Cardiac fibroblast (primary cell): ENCODE measurements at places on chromosomes 3 and 15.

- peak; percentile 64 for DNase-seq
These were observed 7.1 kb downstream of the ALG3 start for GRCh38 chr3:184241447-184242296.

GRCh38 chr3:142898346-142899213 lies 9.7 kb upstream of the PCOLCE2 start:
- no peak for DNase-seq

DNA sequence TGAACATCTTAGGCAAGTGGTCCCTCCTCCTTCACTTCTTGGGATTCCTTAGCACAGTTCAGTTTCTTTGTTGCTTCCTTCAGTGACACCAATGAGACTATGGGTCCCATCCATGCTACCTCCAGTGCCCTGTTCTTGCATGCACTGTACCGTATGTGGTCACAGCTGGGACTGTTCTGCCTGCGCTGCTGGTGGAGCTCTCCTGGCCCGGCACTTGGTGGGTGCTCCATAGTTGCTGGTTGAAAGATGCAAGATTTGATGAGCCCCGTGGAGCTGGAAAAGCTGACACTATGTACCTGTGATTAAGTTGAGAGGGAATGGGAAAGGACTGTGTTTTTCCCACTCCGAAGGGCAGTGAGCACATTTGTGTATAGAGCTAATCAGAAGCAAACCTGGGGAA lies 397.8 kb downstream of the LRTM1 start:
- no peak for DNase-seq

DNA sequence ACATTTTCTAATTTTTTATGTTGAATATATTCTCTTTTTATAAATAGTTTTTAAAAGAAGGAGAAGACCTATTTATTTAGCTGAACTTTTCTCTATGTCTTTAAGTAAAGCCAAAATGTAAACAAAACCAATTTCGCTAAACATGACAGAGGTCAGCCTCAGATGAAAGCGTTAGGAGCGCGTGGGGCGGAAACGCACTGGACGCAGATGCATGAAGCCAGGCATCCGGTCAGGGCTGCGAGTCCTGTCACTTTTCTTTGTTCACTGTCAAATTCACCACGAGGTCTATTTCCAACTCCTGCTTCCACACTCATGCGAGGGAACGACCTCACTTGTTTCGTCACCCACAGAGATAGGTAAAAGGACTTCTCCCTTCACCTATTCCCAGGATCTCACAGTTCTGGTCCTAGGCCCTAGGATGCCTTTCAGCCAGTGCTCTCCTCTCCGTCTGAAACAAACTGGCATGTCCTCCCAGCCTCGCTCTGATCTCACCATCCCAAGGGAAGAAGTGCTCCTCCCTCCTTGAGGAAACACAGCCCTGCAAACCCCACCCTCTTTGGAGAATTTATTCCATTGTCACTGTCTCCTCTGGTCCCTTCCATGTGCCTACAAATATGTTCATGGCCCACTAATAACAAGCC lies 57.9 kb downstream of the ITGB5 start:
- DNase-seq: peak; percentile 50

DNA sequence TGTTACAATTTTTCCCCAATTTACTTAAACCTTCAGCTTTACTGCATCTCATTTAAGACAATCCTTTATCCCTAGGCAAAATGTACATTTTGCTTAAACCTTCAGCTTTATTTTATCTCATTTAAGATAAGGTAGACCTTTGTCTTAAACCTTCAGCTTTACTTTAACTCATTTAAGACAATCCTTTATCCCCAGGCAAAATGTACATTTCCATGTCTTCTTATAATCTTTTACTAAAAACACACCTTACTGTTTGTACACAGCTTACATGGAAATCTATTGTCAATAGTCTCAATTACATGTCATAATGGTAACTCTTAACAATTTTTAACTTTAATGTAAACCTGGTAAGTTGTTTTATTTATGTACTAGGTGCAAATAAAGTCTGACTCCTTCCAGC lies 58.7 kb upstream of the MKRN3 start:
- DNase-seq: no peak

- no peak for DNase-seq
These were observed 423.3 kb downstream of the SOX2 start for GRCh38 chr3:182135056-182135455.

DNA sequence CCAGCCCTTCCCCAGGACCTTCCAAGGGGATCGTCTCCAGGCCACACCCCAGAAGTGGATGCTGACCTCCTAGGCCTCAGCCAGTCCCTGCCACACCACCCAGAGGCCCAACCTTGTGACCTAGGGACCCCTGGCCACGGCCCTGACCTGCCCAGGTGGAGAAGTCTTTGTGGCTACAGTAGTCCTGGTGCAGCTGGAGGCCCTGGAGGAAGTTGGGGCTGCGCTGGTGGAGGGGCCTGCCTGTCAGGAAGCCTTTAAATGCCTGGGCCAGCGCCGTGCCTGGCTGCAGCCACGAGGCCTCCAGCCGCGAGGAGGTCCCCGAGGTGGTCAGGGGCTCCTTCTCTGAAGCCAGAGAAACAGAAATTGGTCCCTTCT lies 23.4 kb downstream of the PLA2G4D start:
- DNase-seq: no peak

- DNase-seq: peak; percentile 81
These were observed 54.5 kb downstream of the CPN2 start for GRCh38 chr3:194296454-194297263.

DNA sequence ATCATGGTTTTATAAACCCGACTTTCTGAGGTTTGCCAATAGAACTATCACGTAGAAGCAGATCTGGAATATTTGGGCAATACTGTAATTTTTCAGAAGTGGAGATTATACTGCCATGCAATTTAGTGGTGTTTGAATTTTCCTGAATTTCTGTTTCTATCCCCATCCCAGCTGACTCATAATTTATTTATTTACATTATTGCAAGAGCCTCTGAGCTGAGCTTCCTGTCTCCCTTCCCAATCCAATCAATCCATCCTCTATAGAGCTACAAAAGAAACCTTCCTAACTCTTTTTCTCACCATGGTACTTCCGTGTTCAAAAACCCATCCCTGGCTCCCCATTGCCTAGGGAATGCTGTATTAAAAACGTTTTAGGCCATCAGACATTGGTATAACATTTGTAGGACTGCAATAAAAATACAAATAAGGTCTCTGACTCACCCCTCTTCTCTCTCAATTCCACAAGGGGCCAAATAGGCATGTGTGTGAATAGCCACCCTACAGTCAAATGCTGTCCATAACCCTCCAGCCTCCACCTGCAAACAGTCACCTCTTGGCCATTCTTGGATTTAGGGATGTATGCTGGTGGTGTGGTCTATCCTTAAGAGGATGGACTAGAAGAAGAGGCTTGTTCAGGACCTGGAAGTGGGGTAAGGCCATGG lies 190.7 kb downstream of the CD47 start:
- no peak for DNase-seq

- DNase-seq: no peak
These were observed 1.9 kb downstream of the IVD start for GRCh38 chr15:40407330-40407990.

DNA sequence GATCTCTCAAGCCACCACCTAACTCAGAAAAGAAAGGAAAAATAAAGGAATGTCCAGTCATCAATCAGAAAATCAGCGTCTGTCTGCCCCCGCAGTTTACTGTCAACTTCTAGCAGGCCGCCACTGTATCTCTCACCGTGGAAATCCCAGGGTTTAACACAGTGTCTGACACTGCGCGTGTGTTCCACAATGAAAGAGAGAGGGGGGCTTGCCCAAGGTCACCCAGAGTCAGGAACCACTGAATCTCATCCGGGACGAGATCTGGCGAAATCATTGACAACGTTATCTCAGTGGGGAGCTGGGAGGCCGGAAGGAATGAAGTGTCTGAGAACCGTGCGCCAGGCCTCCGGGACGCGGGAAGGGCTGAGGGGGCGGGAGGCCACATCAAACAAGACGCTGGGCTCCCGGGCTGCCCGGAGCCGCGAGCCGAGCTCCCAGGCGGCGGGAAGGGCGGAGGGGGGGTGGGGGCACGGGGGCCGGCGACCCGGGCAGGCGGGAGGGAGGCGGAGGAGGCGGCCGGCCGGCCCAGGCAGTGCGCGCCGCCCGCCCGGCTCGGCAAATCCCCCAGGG lies 2.2 kb upstream of the HES1 start:
- peak; percentile 73 for DNase-seq

DNA sequence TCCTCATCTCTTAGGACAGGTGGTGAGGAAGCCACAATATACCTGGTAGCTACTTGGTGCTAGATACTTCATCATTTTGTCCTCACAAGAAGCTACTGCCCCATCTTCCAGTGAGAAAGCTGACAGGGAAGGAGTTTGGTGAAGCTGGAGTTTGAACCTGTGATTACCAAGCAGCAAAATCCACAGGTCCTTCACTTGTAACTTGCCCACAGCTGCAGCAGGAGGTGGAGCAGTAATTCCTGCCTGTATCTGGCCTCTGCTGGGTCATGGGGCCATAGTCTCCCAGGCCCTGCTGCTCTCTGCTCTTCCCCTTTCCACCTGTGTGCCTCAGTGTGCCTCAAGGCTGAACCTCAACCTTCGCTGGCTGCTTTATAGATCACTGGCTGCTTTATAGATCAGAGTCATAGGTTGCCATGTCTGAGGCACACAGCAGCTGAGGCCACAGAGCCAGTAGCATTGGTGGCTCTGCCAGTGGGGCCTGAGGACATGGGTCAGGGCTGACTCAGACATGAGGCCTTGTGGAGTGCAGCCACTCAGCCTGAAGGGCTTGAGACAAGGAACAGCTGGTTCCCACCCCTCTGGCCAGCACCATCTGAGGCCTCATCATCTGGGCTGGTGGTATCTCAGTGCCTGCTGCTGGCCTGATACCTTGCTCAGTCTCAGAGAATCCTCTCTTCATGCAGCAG lies 11.1 kb upstream of the CHRNB4 start:
- no peak for DNase-seq

GRCh38 chr15:35926007-35926380 lies 380.0 kb upstream of the DPH6 start:
- DNase-seq: peak; percentile 10

DNA sequence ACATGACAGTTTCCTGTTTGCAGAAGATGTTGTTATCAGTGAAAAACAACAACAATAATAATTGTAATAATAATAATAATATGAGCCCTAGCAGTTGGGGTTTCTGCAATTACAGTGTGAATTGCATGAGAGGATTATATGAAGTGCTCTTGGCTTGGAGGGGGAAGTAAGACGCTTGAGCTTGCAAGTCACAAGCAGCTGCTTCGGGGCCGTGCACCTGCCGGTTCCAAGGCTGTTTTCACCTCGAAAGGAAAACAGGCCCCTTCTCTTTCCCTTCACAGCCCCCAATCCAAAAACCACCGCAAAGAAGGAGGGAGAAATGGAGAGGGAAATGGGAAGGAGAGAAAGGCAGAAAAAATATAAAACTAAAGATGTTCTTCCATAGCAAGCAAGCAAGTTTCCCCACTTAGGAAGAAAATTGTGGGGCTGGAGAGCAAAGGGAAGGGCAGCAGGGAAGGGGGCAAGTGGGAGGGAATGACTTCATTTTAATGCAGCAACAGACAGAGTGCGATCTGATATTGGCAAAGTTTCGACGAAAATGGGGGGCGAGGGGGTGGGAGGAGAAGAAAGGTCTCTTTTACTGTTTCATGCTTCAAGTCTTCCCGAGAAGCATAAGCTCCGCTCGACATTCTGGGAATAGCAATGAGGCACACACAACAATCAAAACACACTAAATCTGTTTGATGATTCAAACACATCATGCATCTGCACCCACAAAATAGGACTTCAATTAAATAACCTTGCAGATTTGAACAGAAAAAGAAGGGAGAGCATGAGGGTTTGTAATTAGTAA lies 284.2 kb upstream of the ATP11B start:
- no peak for DNase-seq

DNA sequence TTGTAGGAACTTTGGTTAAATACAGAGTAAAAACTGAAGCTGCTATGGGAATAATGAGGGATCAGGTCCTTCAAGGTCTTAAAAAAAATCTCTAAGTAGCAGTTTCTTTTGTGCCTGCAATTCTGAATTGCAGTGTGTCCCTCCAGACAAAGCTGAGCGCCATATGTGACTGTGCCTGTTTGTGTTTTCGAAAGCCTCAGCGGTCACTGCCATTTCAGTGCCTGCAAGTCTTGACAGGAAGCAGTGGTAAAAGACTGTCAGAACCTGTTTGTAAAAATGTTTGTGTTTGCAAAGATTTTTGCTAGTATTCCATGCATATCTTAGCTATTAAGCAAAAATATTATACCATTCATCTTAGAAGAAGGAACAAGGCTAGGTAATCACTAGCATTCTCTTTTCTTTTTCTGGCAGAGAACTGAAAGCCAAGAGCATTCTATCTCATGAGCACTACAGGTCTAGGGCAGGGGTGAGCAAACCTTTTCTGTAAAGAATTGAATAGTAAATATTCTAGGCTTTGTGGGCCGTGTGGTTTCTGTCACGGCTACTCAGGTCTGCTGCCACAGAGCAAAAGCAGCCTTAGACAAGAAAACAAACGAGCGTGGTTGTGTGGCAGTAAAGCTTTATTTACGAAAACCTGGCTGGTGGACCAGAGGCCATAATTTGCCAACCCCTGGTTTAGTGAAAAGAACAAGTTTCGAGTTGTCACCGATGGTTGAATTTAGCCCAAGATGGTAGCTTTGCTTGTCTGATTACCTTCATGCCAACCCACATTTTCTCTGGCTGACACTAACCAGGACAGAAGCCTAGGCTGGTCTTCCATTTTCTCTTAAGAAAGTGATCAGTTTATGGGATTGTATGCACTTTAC lies 134.4 kb downstream of the CACNA1D start:
- DNase-seq: no peak

- DNase-seq: peak; percentile 79
These were observed 43.1 kb downstream of the DNASE1L3 start for GRCh38 chr3:58167431-58168351.

DNA sequence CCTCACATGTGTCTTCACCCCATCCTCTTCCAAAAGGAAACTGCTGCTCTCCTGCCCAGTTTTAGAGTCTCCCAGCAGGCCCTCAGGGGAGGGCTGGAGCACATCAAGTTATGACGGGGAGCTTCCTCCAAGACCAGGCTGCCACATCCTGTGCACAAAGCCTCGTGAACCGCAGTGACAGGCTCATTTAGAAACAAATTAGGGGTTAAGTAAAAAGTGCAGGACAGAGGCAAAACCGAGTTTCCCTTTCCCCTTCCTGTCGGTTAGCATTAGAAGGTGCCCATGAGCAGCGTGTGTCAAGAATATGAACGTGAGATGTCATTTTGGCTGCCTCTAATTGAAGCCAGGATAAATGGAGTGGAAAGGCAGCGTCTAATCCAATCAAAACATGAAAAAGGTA lies 199.7 kb downstream of the ARRDC4 start:
- no peak for DNase-seq

DNA sequence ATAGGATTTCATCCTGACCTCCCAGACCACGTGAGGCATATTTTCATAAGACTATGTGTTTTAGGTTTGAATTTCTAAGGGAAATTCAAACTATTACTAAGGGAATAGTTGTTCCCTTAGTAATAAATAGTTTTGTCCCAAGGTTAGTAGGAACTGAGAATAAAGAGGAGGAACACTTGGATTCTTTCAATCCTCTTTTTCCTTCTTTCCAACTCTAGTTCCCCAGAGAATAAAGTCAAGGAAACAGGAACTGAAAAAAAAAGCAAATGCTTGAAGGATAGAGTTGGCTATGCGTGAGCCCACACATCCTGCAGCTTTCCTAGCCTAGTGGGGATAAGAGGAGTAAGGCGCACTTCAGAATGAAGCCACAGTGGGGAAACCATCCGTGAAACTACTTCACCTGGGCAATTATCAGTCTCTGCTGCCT lies 312.1 kb upstream of the TGFBR2 start:
- peak; percentile 79 for DNase-seq
